Thoracic aorta (tissue), 2 donors: ENCODE measurements at places on chromosomes 3 and 15.

- H3K4me1 ChIP-seq, result peaks cover 94% of the 10 kb centered on the region
- DNase-seq, result no peak
- peak overlapping the region; percentile 21 for H3K27ac ChIP-seq
- H3K27me3 ChIP-seq, result no peaks in the 10 kb centered on the region
- H3K36me3 ChIP-seq, result no peaks in the 10 kb centered on the region
These were observed 236.4 kb downstream of the LPP start for GRCh38 chr3:188390343-188390718.

GRCh38 chr3:128487538-128487812 lies 5.5 kb downstream of the GATA2 start:
- peak overlapping the region; percentile 80 for H3K4me3 ChIP-seq
- H3K27ac ChIP-seq, result no peak overlapping the region
- H3K4me1 ChIP-seq, result peaks cover 43% of the 10 kb centered on the region

GRCh38 chr3:198079771-198080520 lies 119.9 kb downstream of the LMLN start:
- peaks cover 13% of the 10 kb centered on the region for H3K27me3 ChIP-seq
- peak overlapping the region; percentile 67 for H3K4me3 ChIP-seq
- H3K27ac ChIP-seq, result no peak overlapping the region
- no peak for DNase-seq
- peaks cover 12% of the 10 kb centered on the region for H3K4me1 ChIP-seq

DNA sequence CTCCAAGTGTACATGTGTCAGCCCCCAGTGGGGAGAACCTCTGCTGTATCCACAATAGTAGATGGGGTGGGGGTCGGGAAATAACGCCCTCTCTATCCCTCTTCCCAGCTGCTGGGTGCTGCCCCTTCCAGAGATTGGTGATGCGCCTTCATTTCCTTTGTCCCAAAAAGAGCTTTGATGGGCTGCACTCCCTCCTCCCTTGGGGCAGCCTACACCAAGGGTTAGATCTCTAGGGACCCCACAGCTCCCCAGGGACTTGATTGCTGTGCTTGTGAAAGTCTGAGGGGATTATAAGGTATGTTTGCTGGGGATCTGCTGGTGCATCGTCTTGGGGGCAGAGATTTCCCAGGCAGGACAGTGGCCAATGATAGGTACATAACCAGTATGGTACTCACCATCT lies 105.3 kb downstream of the UNC13C start:
- DNase-seq, result no peak
- no peaks in the 10 kb centered on the region for H3K36me3 ChIP-seq
- H3K4me1 ChIP-seq, result no peaks in the 10 kb centered on the region
- H3K27ac ChIP-seq, result no peak overlapping the region
- H3K27me3 ChIP-seq, result no peaks in the 10 kb centered on the region
- no peak overlapping the region for H3K4me3 ChIP-seq

DNA sequence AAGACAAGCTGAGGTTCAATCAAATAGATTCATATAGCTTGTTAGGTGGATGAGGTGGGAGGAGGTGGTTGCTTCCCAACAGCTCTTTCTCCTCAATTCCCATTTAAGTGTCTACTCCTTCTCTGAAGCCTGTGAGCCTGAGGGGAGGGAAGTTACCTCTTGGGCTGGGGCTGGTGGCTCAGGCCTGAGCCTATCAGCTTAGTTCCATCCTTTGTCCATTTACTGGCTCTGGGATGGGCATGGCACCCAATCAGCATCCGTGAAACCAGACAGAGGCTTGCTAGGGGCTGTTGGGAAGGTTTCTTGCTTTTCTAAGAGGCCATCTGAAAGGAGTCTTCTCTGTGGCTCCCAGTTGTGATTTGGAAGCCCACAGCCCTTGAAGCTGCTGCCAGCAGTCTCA lies 57.3 kb downstream of the TAMM41 start:
- no peaks in the 10 kb centered on the region for H3K4me1 ChIP-seq
- H3K27ac ChIP-seq, result no peak overlapping the region
- no peak overlapping the region for H3K4me3 ChIP-seq
- no peaks in the 10 kb centered on the region for H3K27me3 ChIP-seq

DNA sequence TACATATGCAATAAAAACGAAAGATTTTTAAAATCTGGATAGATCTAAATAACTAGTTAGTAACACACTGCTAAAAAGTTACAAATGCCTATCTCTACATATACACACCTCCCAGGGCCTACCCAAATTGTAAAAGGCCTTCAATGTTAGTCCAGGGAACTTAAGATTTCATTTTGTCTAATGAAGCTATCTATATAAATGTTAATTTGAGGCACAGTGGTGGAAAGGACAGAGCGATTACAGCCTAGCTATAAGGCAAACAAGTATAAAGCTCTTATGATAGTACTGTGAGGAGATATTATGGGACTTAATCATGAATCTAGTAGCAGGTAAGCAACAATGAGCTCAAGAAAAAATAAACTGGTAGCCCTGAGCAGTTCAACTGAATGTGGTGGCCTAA lies 101.7 kb downstream of the STAG1 start:
- no peak overlapping the region for H3K4me3 ChIP-seq
- no peak for DNase-seq
- H3K27me3 ChIP-seq, result no peaks in the 10 kb centered on the region
- no peak overlapping the region for H3K27ac ChIP-seq
- H3K4me1 ChIP-seq, result no peaks in the 10 kb centered on the region

DNA sequence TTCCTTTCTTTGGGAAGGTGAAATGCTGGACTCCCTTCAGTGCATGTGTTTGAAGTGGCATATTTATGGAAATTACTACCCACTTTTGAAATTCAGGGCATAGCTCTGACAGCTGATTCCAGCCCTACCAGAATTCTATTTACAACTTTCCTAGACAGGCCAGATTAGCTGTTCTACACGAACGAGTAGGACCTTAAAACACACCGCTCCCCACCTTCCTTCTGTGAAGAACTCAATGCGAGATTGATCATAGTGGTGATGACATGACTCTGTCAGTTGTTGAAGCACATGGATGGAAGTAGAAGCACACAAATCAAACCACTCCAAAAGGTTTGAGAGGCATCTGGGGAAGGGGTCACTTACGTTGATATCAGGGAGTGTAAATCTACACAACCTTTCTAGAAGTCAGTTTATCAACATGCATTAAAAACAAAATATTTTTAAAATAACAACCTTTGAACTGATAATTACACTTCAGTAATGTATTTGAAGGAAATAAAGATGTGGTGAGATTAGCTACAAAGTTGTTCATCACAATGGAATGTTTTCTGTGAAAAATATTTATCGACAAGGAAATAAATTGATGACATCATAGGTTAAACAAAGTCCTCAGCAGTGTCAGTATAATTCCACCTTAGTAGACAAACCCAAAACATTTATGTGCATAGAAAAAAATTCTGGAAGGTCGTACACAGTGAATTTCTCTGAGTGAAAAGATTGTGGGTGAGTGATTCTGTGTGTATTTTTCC lies 29.8 kb downstream of the RARB start:
- peaks cover 33% of the 10 kb centered on the region for H3K4me1 ChIP-seq
- DNase-seq, result no peak
- H3K27me3 ChIP-seq, result no peaks in the 10 kb centered on the region
